ENCODE measurements at places on chromosomes 5 and 9.

- no peak for DNase-seq
Measured at GRCh38 chr9:95870906-95871305, 4.6 kb upstream of the ERCC6L2 start.

DNA sequence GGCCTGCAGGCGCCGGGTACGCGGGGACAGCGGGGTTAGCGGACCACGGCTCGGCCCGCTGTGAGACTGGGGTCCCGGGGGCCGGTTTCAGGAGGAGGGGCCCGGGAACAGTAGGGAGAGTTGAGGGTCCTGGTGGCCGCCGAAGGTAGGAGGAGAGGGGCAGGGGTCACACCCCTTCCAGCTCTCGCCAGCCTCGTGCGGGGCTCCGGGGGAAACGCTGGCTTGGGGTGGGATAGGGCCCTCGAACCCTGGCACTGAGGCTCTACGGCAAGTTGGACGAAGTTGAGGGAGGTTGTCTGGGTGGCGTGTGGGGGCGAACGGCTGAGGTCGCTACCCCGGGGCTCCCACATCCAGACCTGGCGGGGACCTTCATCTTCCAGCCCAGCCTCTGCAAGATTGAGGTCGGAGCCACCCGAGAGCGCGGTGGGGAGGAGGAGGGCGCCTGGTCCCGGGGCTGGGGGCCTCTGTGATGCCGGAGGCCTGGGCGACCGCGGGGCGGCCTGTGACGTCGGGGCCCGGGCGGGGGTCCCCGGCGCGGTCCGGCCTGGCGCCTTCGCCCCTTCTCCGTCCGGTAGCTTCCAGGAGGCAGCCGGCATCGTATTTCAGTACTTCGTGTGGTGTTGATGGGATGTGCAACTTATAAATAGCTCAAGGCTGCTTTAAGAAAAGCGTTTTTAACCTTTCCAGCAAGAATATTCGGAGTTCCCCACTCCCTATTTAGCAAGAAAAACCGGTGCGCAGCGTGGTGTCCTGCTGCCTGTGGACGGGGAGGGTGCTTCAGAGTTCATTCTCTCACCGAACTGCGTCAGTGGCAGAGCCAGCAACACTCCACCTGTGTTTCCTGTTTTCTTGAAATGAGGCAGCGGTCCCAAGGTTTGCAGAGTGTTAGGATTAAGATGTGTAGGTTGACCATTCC, 902 bp downstream of the HABP4 start:
- DNase-seq, result no peak

DNA sequence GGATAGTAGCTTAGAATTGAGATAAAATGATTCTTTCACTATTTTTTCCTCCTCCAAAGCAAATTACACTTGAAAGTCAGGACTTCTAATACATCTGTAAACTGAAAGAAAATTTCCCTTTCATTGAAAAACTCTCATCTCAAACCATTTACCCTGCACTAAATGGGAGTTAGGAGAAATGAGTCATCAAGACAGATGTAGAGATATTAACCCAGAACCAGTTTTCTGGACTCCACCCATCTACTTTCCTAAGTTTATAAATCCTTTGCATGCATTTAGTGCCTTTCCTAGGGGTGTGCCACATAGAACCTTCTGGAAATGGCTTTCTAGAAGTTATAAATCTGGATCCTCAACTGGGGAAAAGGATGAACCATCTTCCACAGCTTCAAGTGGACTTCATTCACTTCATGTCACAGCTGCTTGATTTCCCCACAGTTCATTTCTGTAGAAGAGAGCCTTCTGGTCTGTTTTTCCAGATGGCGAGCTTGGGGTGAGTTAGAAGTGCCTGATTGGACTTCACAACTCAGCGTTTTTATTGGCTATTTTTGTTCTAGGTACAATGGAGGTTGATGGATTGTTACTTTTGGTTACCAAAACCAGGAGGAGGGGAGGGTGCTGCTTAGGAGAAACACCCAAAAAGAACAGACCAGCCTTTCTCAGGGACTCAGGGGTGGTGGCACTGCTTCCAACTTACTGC, 72.5 kb upstream of the GPR151 start:
- no peak for DNase-seq

GRCh38 chr9:134247918-134248631, 78.2 kb upstream of the RXRA start:
- DNase-seq, result no peak

- DNase-seq, result no peak
Measured at GRCh38 chr5:95152535-95152934, 132.4 kb downstream of the MCTP1 start.

DNA sequence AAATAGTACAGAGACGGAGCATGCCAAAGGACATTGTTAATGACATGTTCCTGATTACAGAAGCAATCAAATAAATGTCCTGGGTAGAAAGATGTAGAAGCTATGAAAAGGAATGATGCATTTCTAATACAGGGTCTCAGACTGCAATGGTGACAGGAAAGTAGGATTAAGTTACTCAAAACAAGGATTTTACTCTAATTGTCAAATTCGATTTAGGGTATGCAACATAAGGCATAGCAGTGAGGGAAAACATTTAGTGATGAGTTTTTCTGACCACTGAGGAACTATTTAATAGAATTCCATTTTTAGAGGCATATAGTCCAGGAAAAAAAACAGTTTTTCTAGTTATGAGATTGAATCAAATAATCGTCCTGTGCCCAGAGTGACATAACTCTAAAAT, 715.1 kb upstream of the ACO1 start:
- no peak for DNase-seq
